NCI-H1436 (cell line): ENCODE measurements at places on chromosomes 5 and 9.

- no peak for DNase-seq
Measured at GRCh38 chr5:68757006-68757405, 336.8 kb upstream of the SLC30A5 start.

DNA sequence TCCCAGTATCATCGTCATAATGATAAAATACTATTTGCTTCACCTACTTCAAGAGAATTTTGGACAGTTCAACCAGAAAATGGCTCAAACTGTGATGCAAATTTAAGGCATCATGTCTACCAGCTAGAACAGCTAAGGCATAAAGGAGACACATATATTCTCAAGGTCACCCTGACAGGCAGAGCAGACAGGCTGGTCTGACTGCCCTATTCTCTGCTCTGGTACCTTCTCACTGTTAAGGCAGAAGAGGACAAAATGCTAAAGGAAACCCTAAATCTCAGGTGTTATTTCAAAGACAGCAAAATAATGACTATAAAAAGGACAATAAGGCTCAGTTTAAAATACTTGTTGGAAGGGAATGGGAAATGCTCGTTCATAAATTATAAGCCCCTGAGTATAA is 87.2 kb downstream of the MRPS27 start:
- DNase-seq: no peak

GRCh38 chr5:64834037-64834436 is 65.3 kb downstream of the CWC27 start:
- no peak for DNase-seq

GRCh38 chr5:126449751-126450271 is 26.6 kb downstream of the GRAMD2B start:
- no peak for DNase-seq

GRCh38 chr5:77391240-77391765 is 100.8 kb downstream of the WDR41 start:
- no peak for DNase-seq

- DNase-seq: no peak
Measured at GRCh38 chr5:156327296-156327695, 332 bp downstream of the SGCD start.

DNA sequence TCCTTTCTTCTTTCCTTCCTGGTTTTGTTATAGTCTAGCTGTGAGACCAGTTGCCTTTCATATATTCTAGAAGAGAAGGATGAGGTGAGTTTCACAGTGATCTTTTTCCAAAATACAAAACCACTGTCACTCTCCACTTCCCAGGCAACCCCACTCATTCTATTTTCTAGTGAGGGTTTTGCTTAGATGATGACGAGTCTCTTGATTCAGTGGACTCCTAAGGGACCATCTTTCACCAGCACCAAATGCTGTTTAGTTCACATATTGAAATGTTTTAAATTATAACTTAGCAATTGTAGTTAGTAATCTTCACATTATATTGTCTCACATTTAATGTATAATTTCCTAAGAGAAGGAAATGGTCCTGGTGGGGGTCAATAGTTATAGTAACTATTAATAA is 25.2 kb downstream of the PIK3R1 start:
- DNase-seq: no peak

- no peak for DNase-seq
Measured at GRCh38 chr5:32814620-32815019, 103.5 kb downstream of the NPR3 start.

DNA sequence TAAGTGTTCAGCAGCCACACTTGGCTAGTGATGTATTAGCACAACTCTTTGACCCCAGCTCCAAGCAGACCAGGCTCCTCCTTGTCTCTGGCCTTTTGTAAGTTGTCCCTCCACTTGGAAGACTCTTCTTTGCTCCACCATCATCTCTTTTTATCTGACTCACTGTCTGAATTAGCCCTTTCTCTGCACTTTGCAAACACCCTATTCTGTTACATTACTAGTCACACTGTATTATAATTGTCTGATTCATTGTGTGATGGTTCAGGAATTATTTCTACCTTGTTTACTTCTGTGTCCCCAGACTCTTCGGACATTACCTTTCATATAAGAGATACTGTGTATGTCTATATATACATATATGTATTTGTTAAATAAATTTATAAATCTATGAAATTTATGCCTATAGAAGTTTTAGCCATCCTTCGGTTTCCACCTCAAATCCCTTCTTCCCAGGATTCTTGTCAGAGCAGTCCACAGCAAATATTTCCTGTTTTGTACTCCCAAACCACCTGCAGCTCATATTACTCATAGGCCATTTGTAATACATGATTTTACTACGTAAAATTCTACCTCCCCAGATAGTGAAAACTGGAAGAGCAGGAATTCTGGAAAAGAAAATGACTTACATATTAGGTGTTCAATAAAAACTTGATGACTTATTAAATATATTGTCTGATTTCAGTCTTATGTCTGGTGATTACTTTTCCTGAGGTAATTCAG is 69.0 kb downstream of the MTAP start:
- no peak for DNase-seq

- DNase-seq: no peak
Measured at GRCh38 chr5:180394031-180394636, 41.0 kb upstream of the GFPT2 start.

- DNase-seq: no peak
Measured at GRCh38 chr5:124599028-124599973, 147.1 kb downstream of the ZNF608 start.

- DNase-seq: no peak
Measured at GRCh38 chr9:98530275-98530674, 178.5 kb downstream of the GABBR2 start.

- no peak for DNase-seq
Measured at GRCh38 chr5:139960723-139961383, 82.2 kb downstream of the NRG2 start.

DNA sequence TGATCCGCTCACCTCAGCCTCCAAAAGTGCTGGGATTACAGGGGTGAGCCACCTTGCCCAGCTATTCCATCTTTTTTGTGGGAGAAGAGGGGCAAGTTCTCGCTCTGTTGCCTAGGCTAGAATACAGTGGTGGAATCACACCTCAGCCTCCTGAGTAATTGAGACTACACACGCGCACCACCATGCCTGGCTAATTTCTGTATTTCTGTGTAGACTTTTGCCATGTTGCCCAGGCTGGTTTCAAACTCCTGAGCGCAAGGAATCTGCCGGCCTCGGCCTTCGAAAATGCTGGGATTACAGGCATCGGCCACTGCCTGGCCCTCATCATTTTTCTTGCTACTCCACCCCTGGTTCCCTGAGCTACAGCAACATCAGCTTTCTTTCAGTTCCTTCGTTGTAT is 2.8 kb upstream of the NOL6 start:
- no peak for DNase-seq

DNA sequence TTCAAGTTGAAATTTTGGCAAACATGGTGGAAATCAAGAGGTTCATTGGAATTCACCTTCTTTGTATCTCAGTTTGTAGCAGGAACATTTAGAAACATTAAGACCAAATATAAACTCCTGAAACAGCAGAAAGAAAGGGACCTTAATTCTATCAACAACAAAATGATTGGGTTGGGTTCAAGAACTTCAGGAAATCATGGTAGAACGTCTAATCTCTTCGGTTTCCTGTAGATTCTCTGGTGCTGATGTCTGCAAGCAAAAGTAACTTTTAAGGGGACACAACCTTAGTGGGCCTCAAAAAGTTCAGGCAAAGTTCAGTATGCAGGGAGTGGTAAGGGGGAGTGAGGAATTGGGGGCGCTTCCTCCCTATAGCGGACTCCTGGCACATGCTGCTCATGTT is 3.4 kb downstream of the IL33 start:
- DNase-seq: no peak

GRCh38 chr9:136844761-136845464 is 2.6 kb downstream of the AJM1 start:
- no peak for DNase-seq

DNA sequence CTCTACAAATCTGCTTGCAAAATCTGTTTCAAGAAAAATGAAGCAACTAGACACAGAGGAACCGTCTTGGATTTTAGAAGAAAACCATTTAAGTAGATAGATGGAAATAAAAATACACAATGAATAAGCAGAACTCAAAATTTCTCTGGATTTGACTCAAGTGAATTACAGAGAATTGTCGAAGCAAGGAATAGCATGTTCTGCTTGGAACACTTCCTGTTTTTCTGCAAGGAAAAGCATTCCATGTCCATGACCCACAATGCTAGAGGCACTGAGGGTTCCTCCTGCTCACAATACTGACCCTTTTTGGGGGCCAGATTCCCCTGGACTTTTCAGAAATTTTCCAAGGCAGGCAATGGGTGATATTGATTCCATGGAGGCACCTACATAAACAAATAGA is 29.8 kb downstream of the PRUNE2 start:
- DNase-seq: no peak

- no peak for DNase-seq
Measured at GRCh38 chr5:51657340-51658240, 274.3 kb downstream of the ISL1 start.

DNA sequence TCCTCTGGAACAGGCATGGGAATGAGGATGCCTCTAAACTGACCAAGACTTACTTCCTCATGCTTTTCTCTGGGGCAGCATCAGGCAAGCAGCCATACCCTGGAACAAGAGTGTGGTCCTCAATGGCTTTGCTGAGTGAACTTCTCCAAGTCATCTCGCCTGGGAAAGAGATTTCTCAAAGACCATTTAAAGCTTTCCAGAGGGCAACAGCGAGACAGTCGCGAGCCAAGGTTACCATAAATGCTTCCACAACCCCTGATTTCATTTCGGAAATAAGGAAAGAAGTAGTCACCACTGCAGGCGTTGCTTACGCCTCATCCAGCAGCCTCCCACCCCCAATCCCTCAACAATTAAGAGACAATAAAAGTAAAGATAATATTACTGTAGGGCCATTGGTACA is 1.1 kb upstream of the SNCAIP start:
- no peak for DNase-seq

DNA sequence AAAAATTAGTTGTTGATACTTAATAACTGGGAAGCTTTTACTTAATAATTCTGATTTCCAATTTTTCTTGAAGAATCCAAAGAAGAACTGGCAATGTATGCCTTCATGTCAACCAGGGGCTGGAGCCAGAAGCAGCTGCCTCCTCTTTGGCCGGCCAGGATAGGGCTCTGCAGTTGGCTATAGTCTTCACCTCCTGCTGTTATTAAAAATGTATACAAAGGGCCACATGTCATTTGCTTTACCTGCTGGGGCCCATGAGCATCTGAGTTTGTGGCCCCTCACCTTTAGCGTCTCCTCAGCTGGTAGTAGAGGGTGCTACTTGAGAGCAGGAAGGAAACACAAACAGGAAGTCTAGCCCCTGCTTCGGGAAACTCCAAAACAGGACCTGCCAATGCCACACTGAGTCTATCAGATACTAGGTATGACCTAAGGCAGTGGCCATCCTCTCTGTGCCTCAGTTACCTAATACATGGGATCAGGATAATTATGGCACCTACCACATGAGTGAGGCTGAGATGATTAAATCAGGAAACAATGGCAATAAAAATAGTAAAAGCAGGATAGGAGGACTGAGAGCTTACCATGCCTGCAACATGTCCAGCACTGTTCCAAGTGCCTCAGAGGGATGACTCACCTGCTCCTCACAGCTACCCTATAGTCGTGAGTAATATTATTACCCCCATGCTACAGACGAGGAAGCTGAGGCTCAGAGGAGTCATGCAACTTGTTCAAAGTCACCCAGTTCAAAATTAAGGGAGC is 21.3 kb downstream of the CCDC69 start:
- DNase-seq: no peak

- no peak for DNase-seq
Measured at GRCh38 chr5:128667152-128667551, 129.1 kb upstream of the FBN2 start.

GRCh38 chr5:160619381-160619780 is 197.7 kb downstream of the PTTG1 start:
- DNase-seq: no peak

DNA sequence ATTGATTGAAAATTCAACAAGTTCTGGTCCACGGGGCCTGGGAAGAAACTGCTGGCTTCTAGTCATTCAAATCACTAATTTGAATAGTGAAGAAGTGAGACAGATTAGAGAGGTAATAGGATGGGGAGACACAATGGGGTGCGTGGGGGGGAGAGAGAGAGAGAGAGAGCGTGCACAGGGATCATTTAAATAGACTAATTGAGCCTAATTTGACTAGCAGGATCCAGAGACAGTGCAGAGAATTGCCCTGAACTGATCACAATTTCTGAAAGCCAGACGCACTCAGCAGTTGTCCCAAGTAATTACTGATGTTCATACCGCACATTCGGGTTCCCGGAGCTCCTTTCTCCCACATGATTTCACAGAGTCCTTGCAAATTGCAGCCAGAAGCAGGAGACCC is 50.3 kb upstream of the C5orf58 start:
- no peak for DNase-seq

GRCh38 chr5:151074557-151074956 is 6.3 kb downstream of the TNIP1 start:
- no peak for DNase-seq

DNA sequence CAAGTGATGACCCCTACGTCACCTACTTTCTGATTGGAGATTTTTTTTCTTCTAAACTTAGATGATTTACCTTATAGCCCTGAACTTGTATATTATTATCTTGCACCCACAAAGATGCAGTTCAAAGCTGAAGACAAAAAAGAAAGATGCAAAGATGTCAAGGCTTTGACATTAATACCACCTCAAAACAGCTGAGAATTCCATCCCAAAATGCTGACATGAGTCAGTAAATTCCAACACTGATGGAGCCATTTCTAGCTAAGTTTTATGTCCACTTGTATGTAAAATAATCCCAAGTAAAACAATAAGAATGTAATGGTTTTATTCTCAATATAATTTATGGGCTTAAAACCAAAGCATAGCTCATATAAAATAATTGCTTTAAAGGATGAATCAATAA is 91.5 kb upstream of the CDH9 start:
- DNase-seq: no peak

- no peak for DNase-seq
Measured at GRCh38 chr5:37514946-37515345, 135.8 kb downstream of the WDR70 start.

- no peak for DNase-seq
Measured at GRCh38 chr9:73684601-73685000, 532.9 kb downstream of the ANXA1 start.

- no peak for DNase-seq
Measured at GRCh38 chr5:590346-590745, 21.8 kb upstream of the CEP72 start.

DNA sequence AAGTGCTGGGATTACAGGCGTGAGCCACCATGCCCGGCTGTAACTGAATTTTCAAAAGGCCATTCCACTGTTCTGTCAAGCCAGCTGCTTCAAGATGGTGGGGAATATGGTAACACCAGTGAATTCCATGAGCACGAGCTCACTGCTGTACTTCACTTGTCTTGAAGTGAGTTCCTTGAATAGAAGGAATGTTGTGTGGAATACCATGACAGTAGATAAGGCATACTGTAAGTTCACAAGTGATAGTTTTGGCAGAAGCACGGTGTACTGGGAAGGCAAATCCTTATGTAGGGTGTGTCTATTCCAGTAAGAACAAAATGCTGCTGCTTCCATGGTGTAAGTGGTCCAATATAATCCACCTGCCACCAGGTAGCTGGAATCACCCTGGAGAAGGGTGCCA is 6.6 kb upstream of the PRXL2C start:
- DNase-seq: no peak
